ENCODE measurements at places on chromosomes 11 and 22.

- DNase-seq, result no peak
These were observed 49.2 kb downstream of the KREMEN1 start for GRCh38 chr22:29122041-29122440.

- no peak for DNase-seq
These were observed 493.8 kb downstream of the NTM start for GRCh38 chr11:131864228-131864627.

DNA sequence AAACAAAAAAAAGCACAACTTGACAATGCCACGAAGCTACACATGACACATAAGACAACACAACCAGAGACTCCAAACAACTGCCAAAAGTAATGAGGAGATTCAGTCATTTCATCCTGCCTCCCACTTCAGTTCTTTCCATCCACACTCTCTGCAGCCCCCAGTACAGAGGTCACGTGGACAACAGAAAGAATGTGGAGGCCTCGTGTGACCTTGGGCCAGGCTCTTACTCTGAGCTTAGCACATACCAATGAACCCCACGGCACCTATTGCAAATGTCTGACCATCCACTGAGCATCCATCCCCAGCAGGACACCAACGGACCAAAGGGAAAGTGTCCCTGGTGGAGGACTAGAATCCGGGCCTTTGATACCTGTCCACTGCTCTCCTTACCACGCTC is 12.5 kb downstream of the CBX7 start:
- no peak for DNase-seq

GRCh38 chr11:3955299-3955665 is 99.8 kb downstream of the STIM1 start:
- no peak for DNase-seq

GRCh38 chr11:83069441-83070043 is 2.2 kb downstream of the RAB30 start:
- no peak for DNase-seq

DNA sequence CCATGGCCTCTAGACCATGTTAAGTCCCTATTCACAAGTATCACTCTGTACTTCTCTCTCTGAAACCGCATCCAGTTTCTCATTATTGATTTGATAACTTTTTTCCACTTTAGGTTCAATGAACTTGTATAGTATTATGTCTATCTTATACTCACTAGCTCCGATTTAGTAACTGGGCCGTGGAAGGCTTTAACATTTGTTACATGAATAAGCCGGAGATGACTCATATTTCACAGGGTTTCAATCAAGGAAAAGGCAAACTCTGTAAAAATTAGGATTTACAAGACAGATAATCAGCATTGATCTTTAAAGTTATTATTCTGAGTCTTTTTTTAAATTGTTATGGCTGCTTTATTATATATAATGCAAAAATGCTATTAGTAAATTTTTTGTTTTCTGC is 662.2 kb upstream of the CNTN5 start:
- DNase-seq, result no peak

DNA sequence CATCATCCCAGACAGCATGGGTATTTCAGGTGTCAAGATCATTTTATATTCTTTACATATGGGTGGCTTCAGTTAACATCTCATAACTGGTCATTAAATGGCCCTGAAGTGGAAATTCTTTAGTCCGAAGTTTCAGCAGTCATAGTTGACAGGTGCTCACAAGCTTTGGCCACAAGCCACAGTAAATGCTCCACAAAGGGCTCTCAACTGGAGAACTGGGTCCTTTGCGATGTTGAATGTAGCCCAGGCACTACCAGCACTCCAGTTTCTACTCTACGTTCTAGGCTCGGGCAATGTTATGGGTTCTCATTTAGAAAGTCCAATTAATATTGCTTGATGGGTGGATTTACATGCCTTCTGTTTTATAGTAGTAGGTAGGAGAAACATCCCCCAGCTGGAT is 206.3 kb downstream of the CWF19L2 start:
- no peak for DNase-seq

DNA sequence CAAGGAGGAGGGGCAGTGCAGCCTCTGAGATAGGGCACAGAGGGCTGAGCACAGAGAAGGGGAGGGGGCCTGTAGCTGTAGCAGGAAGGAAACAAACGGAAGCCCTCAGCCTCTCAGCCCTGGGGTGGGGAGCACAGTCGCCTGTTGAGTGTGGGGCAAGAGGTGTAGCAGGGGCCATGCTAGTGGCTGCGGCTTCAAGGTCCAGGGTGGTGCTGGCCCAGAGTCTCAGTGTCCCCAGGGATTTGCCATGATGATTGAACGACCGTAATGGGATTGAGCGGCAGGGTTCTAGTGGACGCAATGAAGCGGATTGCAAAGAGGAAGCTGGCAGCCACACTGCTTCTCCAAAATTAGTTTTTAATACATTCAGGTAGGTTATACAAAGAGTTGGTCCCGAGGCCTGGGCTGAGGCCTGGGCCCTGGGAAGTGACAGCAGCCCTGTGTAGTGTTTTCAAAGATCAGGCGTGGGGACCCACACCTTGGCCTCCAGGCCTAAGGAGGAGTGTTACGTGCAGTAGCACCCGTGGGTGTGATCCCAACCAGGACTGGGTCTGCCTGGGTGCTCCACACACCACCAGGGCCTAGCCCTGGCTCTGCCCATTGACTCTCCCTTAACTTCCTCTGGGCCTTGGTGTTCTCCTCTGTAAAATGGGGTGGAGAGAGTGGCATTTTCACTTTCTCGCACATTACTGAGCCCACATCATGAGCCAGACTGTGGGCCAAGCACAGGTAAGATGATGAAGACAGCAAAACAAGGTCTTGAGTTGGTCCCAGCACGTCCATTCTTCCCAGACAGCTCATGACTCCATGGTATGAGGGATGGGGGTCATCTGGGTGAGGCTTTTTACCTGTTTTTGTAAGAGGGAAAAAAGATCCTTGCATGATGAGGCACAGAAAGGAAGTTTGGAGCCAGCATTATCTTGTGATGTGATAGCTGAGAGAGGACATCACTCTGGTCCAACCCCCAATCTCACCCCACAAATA is 13.1 kb downstream of the LRRC32 start:
- DNase-seq, result no peak

- no peak for DNase-seq
These were observed 37.2 kb downstream of the GAS2 start for GRCh38 chr11:22703591-22703990.

GRCh38 chr22:39593066-39593930 is 22.7 kb downstream of the CACNA1I start:
- no peak for DNase-seq

DNA sequence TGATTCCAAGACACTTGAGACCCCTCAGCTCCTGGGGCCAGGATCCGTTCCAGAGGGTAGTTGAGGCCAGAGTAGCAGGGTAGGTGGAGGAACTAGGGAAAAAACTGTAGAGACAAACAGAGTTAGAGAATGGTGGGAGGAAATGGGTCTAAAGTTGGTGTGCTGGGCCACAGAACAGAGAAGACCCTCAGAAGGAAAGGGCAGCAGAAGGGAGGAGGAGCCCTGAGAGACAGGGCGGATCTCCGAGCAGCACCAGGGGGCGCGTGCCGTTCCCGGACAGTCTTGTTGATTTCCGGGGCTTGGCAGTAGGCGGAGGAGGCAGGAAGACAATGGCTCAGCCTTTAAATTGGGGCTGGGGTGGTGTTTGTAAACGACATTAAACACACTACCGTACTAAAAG is 2.4 kb upstream of the CECR2 start:
- DNase-seq, result no peak

- DNase-seq, result no peak
These were observed 6.2 kb downstream of the TPBGL start for GRCh38 chr11:75246671-75247350.

DNA sequence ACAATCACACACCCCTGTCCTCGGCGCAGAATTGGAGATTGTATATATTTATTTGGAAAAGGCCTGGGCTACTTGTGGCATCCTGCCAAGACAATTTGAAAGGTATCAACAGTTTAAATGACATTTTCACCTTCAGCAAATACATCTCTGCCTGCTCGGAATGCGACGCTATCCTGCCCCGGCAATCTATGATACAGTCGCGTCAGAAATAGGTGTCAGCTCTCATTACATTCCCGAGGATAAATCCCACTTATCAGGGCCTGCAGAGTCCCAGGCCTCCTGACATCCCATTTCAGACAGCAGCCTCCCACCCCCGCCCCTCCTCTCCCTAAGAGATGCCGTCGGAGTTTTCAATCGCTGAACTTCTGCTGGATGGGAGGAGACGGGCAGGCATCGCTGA is 114.7 kb downstream of the BRD1 start:
- no peak for DNase-seq

GRCh38 chr11:75456596-75457183 is 23.7 kb upstream of the KLHL35 start:
- no peak for DNase-seq

GRCh38 chr11:15038963-15039362 is 34.4 kb upstream of the CALCB start:
- no peak for DNase-seq

DNA sequence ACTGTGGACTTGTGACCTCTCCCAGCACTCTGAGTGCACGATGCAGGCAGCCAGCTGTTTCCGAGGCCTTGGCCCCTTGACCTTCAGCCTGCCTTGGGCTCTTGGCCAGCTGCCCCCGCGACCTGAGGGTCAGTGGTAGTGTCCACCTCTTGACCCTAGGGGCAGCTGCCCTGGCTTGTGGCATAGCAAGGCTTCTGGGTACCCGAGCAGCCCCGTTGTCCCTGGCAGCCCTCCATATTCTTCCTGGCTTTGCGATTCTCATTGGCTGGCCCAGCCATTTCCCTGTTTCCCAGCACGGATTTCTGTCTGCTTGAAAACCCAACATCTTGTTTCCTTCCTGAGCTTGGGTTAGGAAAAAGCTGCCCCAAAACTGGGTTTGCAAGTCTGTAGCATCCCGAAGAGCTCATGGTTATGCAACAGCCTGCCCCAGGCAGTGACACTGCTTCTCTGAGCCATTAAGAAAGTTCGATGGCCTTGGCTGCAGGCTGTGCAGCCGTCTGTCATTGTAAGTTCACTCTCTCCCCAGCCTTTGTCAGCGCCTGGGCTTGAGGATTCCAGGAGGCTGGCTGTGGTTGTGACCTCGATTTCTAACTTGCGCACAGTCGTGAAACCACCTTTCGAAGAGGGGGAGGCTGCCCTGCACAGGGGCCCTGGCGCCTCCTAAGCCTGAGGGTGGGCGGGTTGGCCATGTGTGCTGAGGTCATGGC is 48.8 kb downstream of the FBLN1 start:
- DNase-seq, result no peak

DNA sequence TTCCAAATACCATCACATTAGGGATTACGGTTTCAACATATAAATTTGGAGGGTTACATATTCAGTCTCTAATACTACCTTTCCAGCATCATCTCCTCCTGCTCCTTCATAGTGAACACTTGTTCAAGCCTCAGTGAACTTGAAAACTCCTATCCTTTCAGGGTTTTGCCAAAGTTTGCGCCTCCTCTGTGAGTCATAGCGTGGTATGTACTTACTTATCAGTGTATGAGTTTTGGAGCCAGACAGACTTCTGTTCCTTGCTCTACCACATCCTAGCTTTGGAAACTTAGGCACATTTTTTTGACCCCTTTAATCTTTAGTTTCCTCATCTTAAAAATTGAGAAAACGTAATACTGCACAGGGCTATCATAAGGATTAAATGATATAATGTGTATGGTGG is 160.1 kb upstream of the ZC3H12C start:
- DNase-seq, result no peak

GRCh38 chr22:39092111-39092862 is 4.8 kb upstream of the APOBEC3H start:
- DNase-seq, result no peak

GRCh38 chr11:122004446-122004845 is 111.6 kb downstream of the BLID start:
- no peak for DNase-seq

GRCh38 chr11:121323046-121323607 is 30.6 kb downstream of the SC5D start:
- no peak for DNase-seq

GRCh38 chr11:38089726-38090125 is 1491.7 kb upstream of the RAG2 start:
- DNase-seq, result no peak

DNA sequence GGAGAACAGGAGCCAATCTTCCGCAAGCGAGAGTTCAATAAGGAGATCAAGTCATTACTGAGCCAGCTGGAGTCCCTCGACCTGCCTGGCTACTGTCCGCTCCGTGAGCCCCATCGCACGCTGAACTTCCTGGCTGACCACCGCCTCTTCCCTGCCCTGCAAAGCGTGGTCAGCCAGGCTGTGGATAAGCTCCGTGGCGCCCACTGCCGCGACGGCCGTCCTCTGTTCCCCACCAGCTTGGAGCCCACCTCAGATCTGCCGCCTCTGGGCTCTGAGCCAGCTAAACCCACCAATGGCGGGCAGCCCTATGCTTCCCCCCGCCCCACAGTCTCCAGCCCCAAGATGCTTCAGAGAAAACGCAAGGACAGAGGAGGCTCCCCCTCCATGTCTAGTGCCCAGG is 2.3 kb downstream of the CCDC116 start:
- no peak for DNase-seq

GRCh38 chr11:30586251-30587144 is at the start of gene MPPED2:
Gene MPPED2, minus strand, starts transcription at chr11:30586353. Its CDS starts 5,980 bp downstream, at chr11:30580373.
- peak; percentile 90 for DNase-seq

GRCh38 chr22:31295360-31295759 is 3.1 kb upstream of the PIK3IP1 start:
- no peak for DNase-seq

GRCh38 chr11:95641495-95641894 is 148.1 kb downstream of the FAM76B start:
- no peak for DNase-seq

DNA sequence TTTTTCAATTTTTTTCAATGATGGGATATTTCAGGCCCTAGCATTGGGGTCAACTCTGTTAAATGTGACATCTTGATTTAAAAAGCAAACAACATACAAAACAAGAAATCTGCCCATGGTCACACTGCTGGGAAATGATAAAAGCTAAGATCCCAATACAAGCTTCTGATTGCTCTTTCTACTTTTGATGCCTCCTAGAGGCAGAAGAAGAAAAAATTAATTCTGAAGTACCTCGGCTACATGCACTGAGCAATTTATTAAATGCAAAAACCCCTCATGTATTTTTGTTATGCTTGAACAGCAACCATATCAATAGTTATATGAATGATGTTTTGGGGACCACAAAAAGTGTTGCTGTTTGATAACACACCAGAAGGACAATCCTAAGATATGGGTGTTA is 342.1 kb upstream of the NARS2 start:
- no peak for DNase-seq

DNA sequence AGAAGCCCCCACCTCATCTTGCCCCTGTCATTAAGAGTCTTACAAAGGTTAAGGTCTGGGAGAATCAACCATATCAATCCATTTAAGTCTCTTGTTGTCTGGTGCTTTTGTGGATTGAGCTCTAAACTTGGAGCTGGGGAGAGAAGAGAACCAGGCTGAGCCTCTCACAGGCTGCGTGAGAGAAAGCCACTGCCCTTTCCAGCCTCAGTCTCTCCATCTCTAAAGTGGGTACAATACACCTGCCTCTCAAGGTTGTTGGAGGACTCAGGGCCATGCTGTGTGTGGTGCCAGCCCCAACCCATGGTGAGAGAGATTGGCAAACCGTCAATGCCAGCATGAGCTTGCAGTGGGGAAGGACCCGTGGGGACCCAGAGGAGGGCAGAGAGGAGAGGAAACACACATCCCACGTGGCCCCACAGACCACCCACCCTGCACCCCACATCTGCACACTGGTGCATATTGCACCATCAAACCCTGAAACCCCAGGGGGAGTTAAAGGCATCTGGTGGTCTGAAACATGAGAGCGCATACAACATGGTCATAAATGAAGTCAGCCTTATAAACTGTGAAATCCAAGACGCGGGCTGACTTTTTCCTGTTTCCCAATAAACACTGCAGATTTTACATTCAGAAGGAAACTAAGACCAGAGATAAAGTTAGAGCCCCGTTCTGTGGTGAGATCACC is 27.5 kb upstream of the FBLN1 start:
- DNase-seq, result no peak
